Activated CD4-positive, alpha-beta memory T cell treated with anti-CD3 and anti-CD28 coated beads, Interleukin-2, amount 10 ng/mL, durations not matched to agents 7 days and 5 days (primary cell): ENCODE measurements at places on chromosomes 6 and 20. TPM values are rescaled to one million over a fixed set of nuclear protein-coding genes. Genes with fewer than 3 reads are reported as not detected.

The ECT2L gene
- total RNA-seq = not detected

DNA sequence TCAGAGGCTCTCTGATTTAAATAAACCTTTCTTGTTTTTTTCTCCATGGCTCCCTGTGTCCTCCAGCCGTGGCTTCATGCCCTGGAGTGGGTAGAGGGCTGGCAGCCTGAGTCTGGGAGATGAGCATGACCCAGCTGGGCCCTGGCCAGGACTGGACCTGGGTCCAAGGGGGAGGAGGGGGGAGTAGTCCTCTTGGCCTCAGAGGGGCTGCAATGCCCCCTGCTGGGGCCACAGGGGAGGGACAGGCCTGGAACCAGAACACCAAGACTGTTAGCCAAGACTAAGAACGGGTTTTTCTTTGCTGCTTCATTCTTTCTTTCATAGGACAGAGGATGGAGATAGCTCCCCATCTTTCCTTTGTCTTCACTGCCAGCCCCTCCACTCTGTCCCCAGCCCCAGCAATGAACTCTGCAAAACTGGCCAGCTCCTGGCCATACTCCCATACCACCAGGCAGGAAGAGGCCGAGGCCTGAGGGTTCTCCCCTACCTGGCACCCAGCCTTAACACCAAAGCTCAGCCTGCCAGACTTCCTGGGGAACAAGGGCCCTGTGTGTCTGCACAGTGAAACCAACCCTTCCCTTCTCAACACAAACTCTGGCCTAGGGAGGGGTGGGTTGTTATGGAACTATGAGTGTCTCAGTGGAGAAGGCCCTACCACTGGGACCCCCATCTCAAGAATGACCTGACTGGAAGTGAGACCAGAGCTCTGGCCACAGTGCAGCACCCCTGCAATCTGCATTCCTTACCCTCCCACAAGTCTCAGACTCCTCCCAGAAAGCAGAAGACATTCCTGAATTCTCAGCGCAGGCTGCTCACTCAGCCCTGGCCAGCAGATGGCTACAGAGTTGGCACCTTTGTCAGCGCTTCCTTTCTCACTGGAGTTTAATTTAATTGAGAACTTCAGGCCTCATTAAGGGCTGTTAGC lies 11.0 kb downstream of the SLC29A1 start:
- no peak for DNase-seq

- peak; percentile 36 for DNase-seq
Observed at GRCh38 chr6:25944688-25945574, 14.4 kb upstream of the SLC17A2 start.

DNA sequence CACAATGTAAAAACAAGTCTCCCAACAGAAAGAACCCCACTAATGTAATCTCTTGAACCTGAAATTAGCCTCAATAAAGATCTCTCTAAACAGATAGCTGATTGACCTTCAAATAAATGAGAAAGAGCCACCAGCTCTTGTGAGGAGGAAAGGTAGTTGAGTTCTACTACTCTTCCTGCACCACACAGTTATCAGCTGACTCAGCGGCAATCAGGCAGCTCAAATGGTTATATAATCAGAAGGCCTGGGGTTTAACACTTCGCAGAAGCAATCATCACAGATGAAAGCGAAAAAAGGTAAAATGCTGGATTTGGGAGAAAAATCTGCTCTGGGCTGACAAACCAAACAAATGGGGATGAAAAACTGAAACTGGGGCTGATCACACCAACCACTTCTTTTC lies 91.8 kb downstream of the CHD6 start:
- no peak for DNase-seq

- no peak for DNase-seq
Observed at GRCh38 chr6:1626481-1626880, 16.8 kb downstream of the FOXC1 start.
